ENCODE measurements at places on chromosomes 5 and 9.
A peak's percentile ranks its signal among the peaks of the same experiment; 100 is the strongest.

GRCh38 chr5:148808864-148809642 lies 17.4 kb upstream of the ADRB2 start:
- DNase-seq: peak; percentile 26

- DNase-seq: no peak
Observed at GRCh38 chr5:107831612-107832395, 161.1 kb upstream of the EFNA5 start.

GRCh38 chr9:89748831-89749499 lies 144.2 kb downstream of the GADD45G start:
- DNase-seq: no peak

DNA sequence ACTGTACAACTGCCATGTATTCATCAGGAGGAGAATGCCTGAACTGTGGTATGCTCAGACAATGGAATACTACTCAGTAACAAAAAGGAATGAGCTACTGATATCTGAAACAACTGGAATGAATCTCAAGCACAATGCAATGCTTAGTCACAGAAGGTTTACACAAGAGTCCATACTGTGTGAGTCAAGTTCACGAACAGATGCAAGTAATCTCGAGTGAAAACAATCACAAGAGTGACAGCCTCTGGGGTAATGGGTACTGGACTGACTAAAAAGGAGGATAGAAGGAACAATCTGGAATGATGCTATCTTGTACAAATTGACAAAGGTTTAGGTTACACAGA lies 19.5 kb upstream of the GOLGA1 start:
- DNase-seq: no peak

DNA sequence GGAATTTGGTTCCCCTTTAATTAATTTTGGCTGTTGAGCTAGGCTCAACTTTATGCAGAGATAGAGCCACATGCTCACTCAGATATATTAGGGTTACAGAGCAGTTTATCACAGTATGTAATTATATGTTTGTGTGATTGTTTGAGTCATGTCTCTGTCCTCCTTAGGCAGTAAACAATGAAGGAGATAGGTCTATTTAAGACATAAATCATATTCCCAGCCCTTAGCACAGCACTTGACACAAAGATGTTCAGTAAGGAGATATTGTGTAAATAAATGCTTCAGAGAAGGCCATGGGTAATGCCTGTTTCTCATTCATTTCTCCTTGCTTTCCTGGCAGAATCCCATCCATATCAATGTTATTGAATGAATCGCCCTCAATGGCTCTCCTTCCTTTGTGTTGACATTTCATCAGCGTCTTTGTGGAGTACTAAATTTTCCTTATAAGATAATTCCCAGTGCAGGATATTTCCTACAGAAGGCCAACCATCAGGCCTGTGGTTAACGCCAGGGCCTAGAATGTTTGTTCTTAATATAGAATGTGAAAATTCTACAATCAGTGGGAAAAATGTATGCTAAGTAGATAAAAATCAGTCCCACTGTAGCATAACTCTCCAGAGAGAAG lies 408.0 kb downstream of the EBF1 start:
- DNase-seq: no peak

GRCh38 chr9:79970146-79970425 lies 398.3 kb downstream of the TLE4 start:
- DNase-seq: no peak

DNA sequence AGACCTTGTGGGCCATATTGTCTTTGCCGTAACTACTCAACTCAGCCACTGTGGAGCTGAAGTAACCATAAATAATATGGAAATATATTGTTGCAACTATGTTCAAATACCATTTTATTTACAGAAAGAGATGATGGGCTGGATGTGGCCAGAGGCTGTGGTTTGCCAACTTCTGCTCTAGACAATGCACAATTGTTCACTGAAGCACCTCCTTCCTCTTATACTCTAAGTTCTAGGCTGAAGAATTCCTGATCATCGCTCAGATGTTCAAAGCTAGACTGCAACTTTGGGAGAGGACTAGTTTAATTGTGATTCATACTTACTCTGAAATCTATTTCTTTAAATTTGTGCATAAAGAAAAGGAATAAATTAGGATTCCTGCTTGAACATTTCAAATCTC lies 245.0 kb downstream of the TAF11L14 start:
- DNase-seq: no peak

- peak; percentile 24 for DNase-seq
Observed at GRCh38 chr5:177478711-177479646, 5.5 kb upstream of the DBN1 start.

- DNase-seq: no peak
Observed at GRCh38 chr5:34488984-34489383, 167.1 kb upstream of the RAI14 start.

- no peak for DNase-seq
Observed at GRCh38 chr5:132417010-132417439, 47.5 kb downstream of the SLC22A5 start.

DNA sequence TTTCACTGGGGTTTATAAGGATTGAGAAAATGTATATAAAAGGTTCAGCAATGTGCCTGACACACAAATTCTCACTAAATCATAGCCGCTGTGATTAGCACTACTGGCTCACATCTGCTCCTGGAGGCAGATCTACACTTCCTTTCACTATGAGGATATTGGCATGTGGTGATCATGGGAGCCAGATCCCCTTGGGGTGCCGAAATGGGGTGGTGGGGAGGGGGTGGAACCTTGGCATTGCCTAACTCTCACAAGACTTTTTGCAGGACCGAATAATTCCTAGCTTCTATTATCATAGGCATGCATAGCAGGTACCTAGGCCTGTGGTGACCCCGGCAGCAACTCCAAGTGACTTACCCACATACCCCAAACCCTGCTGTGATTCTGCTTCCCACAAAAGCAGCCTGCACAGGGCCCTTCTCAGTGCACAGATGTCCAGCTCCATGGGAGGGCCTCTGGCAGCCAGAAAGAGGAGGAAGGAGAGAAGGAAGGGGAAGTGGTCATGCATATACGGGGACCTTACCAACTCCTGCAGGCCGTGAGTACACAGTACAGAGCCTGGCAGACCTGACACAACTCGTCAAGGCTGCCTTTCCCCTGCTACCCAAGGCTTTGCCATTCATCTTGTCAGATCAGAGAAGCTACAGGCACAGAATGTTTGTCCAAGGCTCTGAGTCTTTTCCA lies 61.3 kb upstream of the IQGAP2 start:
- no peak for DNase-seq

Measured in stimulated activated naive CD4-positive, alpha-beta T cell treated with Interleukin-2 at 50 U/mL for 16 hours (primary cell).